Right kidney (tissue), 9 donors: ENCODE measurements at places on chromosomes 6 and 20.

DNA sequence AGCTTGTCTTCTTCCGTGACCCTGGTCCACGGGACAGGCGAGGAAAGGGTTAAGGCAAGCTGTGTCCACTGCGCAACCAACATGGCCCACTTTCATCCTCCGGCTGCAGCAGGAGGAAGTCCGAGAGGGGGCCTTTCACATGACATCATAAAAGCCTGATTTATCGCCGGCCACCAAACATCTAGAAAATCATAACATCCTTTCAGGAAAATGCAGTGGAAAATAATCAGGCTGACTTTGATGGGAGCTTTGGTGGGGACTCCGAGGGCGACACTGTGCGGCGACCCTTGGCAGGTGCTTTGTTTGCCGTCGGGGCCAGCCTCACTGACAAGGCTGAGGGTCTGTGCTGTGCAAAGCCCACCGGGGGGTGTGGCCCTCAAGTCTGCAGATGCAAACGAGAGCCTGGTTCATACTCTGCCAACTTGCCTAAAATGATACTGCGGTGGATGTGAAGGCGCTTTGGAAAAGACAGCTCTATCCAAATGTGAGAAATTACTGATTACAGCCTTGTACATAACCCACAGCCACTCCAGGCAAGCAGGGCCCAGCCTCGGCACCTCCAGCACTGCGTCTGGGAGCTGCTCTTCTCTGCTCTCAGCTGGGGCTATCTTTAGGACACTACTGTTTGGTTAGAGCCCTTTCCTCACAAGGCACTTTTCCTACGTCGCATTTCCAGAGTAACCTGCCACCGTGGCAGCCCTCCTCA is 25.7 kb downstream of the FOXC1 start:
- DNase-seq: peak; percentile 43

DNA sequence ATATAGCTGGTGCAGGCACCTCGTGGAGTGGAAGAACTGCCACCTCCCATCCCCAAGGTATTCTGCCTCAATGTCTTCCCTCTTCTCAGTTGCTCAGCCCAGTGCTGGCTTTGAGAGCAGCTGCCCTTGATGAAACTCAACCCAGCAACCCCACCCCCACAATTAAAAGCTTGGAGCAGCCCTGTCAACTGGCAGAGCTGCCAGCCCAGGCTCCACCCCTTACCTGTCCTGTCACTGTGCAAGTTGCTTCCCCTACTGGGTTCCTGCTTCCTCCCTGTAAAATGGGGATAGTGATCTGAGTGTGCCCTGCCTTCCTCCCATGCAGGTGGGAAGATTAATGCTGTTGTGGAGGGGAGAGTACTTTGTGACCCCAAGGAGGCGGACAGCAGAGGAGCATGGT is 4.5 kb downstream of the TMEM63B start:
- DNase-seq: no peak

- DNase-seq: peak; percentile 22
Measured at GRCh38 chr6:53728570-53729194, 63.1 kb upstream of the KLHL31 start.

DNA sequence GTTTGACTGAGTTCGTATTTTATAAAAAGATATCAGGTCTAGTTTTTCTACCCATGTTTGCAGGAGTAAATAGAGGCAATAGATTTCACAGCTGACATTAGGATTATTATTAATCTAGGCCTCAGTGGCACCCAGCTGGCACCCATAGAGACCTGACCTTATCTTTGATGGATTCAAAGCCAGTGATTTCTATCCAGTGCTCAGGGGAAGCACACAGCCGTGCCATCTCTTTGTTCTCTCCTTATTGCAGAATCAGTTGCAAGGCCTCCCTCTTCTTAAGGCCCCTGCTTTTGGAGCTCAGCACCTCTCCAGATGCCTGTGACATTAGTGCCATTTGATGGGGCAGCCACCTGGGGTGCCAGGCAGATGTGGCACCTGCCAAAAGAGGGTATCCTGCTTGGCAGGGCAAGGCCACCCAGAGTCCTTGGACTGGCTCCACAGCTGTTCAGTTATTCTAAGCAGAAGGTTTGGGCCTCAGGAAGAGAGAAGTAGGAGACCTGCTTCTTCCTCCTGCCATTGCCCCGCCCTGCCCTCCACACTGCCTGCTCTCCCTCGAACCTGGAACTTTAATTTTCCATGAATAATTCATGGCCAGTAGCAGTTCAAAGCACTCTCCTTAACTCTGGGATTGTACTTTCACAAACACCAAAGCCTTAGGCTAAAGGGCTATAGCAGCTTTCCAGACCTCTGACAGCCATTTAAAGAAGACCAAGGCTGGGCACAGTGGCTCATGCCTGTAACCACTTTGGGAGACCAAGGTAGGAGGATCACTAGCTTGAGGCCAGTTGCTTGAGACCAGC is 206.3 kb downstream of the ZDHHC14 start:
- no peak for DNase-seq

GRCh38 chr20:50067461-50067860 is 45.5 kb downstream of the UBE2V1 start:
- DNase-seq: no peak

- DNase-seq: no peak
Measured at GRCh38 chr6:168414336-168415097, 26.5 kb upstream of the SMOC2 start.

- no peak for DNase-seq
Measured at GRCh38 chr6:29489286-29489685, 1.5 kb upstream of the MAS1L start.

- no peak for DNase-seq
Measured at GRCh38 chr6:131013495-131013894, 49.5 kb downstream of the EPB41L2 start.

DNA sequence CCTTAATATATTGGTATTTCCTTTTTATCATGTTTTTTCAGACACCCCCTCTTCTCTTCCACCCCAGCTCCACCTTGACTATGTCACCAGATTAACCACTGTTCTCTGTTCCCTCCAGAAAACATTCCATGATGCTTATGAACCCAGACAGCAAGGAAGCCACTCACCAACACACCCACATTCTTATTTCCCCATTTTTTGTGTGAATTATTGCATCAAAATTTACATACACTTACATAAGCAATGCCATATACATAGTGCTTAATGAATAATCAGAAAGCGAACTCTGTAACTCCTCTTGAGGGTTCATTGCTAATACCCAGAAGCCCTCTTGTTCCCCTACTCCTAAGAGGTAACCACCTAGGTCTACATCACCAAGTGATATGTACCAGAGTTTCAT is 182.3 kb upstream of the CDYL start:
- no peak for DNase-seq

GRCh38 chr6:4258733-4259132 is 123.4 kb upstream of the ECI2 start:
- no peak for DNase-seq

GRCh38 chr6:134201716-134202115 is 116.2 kb downstream of the SGK1 start:
- no peak for DNase-seq

- no peak for DNase-seq
Measured at GRCh38 chr20:14518648-14519047, 181.2 kb upstream of the FLRT3 start.
